Uterus (tissue), 4 donors: ENCODE measurements at places on chromosomes 5 and 9. TPM values are rescaled to one million over a fixed set of nuclear protein-coding genes. Genes with fewer than 3 reads are reported as not detected.

Gene PCDHA1
- total RNA-seq = not detected

Gene ADAMTS12
- 0.51 TPM for total RNA-seq

Gene CTNNA1
- 140 TPM for total RNA-seq

Gene RXFP3
- total RNA-seq = not detected

Gene SSBP2
- 34.4 TPM for total RNA-seq
